ENCODE measurements at places on chromosomes 16 and 17. TPM values are rescaled to one million over a fixed set of nuclear protein-coding genes. Genes with fewer than 3 reads are reported as not detected.

GRCh38 chr16:66858740-66859396 lies 14.7 kb downstream of the CA7 start:
- peak; percentile 70 for DNase-seq

DNA sequence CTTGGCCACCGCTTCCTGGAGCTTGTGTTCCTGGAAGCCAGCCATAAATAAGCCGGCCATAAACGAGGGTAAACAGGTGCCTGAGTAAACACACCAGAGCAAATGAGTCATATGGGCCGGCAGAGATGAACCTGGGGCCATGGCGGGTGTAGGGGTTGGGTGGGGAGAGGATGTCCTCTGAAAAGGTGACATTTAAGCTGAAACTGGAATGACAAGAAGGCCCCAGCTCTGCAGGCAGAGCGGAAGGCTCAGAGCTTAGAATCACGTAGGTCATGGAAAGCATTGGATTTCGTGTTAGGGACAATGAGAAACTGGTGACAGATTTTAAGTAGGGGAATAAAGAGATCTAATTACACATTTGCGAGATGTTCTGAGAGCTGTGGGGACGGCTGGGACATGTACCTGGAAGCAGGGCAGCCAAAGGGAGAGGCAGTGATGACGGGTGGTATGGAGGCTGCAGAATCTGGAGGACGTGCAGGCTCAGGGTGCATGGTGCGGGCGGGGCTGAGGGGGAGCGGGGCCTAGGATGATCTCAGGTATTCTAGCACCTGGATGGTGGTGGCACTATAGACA lies 8.1 kb upstream of the DNASE1 start:
- peak; percentile 63 for DNase-seq

GRCh38 chr17:79991924-79992648 lies 43.6 kb downstream of the TBC1D16 start:
- no peak for DNase-seq

DNA sequence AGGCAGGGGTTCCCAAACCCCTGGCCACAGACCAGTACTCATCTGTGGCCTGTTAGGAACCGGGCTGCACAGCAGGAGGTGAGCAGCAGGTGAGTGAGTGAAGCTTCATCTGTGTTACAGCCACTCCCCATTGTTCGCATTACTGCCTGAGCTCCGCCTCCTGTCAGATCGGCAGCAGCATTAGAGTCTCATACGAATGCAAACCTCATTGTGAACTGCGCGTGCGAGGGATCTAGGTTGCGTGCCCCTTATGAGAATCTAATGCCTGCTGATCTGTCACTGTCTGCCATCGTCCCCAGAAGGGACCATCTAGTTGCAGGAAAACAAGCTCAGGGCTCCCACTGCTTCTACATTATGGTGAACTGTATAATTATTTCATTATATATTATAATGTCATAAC lies 25.1 kb upstream of the RMI2 start:
- DNase-seq: no peak

DNA sequence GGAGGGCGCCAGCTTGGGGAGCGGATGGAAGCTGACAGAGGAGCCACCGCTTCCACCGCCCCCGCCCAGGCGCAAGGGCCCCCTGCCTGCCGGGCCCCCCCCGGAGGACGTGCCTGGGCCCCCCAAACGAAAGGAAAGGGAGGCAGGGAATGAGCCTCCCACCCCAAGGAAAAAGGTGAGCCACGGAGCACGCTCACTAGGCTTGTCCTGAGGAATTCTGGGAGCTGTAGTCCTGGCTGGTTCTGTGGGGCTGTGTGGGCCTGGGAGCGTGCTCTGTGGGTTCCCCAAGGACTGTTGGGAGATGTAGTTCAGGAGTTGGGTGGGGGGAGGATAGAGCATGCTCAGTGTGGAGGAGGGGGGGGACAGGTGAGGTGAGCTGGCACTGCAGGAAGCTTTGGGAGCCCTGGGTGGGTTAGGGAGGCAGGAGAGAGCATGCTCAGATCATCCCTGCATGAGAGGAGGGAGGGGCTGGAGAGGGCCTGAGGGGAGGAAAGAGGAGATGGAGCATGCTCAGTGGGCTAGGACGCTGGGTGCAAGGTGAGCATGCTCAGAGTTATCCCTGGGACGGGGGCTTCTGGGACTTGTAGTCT lies 4.5 kb downstream of the FBXL19 start:
- peak; percentile 21 for DNase-seq

DNA sequence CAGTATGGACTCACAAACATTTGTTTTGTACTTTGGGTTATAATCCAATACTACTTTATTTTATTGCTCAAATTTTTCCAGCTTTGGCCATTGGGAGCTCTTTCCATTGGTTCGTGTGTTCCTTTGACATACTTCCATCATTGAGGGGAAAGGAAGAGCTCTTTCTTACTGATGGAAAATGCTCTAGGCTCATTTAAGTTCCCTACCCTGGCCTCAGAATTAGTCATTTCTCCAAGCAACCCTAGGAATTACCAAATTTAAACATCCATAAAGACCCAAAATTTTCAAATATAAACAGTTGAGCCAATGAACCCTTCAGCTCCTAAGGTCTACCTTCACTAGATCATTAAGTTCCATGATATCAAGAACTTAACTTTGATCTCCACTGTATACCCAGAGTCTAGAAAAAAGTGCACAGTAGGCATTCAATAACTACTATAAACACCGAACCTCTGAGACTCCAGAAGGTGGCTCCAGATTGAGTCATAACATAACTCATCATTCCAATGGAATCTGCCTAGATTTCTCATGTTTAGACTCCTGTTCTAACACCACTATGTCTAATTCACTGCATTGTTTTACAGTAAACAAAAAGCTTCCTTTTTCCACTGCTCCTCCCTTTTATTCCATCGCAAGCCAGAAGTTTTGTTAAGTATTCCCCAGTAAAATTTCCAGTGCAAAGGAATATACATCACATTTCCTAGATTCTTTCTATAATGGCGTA lies 39.0 kb downstream of the SMURF2 start:
- peak; percentile 89 for DNase-seq

DNA sequence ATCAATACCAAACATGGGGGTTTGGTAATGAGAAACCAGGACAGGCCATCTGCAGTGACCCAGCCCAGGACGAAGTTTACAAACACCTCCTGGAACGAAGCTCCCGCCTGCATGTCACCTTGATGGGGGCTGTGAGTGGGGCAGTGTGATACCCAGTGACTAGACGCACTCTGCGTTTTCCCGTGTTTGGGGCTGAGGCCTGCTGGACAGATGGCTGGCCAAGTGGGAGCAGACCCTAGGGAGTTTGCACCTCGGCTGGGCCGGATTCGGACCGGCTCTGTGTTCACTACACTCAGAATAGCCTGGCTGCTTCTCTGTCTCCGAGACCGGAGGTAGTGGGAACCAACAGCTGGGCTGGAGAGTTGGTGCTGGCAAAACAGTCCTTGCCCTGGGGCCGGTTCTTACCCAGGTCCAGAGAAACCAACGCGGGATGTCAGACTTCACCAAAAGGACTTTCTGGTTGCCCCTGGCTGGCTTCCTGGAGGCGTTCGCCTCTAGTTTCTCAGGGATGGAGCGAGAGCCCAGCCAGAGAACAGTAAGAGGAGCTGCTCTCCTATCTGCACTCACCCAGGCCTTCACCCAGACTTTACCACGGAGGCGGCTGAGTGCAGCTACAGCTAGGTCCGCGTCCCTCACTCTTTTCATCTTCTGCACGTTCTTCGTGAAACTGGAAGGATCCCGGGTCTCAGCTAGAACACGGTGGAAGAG lies 20.4 kb downstream of the CARHSP1 start:
- DNase-seq: no peak

DNA sequence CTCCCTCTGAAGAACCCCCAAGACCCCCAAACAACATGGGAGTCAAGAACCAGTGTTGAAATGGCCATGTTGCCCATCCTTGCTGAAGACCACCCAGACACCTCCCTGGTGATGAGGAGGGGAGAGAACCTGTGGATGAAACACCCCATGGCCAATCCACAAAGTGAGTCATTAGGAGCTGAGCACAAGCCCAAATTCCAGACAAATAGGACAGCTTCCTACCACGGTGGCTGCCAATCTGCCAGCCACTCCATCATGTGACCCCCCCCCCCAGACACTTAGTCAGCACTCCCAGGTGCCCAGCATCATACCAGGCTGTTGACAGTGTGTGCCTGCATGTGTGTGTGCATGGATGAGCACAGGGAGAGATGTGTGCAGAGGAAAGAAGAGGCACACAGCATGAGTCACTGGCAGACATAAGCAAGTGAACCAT lies 26.4 kb upstream of the RPL38 start:
- DNase-seq: no peak

GRCh38 chr17:79104898-79105600 lies 30.4 kb downstream of the ENGASE start:
- DNase-seq: no peak

- no peak for DNase-seq
Measured at GRCh38 chr17:77783991-77784820, 174.3 kb upstream of the TNRC6C start.

GRCh38 chr16:27514806-27515205 lies 34.9 kb downstream of the GTF3C1 start:
- no peak for DNase-seq

DNA sequence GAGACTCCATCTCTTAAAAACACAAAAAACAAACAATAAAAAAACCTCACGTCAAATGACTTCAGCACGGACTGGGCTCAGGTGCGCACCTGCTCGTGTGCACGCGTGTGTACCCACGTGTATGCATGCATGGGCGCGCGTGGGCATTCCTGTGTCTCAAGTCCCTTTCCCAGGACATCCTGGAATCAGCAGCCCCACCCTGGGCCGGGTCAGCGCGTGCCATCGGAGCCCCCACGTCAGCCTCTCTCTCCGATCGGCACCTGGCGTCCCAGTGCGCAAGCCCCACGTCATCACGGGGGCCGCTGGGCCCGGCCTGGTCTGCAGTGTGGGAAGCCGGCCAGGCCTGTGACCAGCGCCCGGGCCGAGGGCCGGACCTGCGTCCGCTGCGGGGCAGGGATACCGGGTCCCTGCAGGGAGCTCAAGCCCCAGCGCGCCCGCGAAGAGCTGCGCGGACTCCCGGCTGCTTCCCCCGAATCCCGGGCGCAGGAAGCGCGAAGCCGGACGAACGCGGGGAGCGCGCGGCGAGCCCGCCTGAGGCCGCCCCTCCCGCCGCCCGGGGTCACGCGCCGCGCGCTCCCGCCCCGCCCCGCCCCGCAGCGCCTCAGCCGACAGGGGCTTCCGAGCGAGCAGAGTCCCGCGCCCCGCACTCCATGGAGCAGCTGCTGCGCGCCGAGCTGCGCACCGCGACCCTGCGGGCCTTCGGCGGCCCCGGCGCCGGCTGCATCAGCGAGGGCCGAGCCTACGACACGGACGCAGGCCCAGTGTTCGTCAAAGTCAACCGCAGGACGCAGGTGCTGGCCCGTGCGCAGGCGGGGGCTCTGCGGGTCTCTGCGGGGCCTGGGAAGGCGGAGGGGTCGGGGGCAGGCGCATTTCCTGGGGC lies at the start of gene FN3K:
FN3K (plus strand) TSS at position 629 of the 880 bp plus-strand sequence; CDS start at position 651, 22 bp downstream.
- DNase-seq: peak; percentile 69

DNA sequence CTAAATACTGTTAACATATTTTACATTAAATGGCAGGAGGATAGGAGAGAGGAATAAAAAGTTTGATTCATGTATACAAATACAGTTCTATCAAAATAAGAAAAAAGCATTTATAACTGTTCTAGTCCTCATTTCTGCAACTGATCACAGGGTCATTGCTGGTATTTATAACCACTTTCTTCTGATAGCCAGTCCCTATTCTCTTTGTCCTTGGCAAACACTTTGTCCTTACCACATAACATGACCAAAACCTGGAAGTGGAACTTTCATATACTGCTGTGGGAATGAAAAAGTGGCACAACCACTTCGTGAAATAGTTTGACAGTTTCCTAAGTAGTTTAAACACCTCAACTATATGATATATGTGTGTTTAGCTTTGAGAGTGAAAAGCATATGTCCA lies 83.3 kb downstream of the CDRT15 start:
- no peak for DNase-seq

GRCh38 chr17:79298799-79299198 lies 224.2 kb downstream of the ENGASE start:
- no peak for DNase-seq

GRCh38 chr16:66426112-66427035 lies 721 bp upstream of the BEAN1 start:
- DNase-seq: peak; percentile 22

DNA sequence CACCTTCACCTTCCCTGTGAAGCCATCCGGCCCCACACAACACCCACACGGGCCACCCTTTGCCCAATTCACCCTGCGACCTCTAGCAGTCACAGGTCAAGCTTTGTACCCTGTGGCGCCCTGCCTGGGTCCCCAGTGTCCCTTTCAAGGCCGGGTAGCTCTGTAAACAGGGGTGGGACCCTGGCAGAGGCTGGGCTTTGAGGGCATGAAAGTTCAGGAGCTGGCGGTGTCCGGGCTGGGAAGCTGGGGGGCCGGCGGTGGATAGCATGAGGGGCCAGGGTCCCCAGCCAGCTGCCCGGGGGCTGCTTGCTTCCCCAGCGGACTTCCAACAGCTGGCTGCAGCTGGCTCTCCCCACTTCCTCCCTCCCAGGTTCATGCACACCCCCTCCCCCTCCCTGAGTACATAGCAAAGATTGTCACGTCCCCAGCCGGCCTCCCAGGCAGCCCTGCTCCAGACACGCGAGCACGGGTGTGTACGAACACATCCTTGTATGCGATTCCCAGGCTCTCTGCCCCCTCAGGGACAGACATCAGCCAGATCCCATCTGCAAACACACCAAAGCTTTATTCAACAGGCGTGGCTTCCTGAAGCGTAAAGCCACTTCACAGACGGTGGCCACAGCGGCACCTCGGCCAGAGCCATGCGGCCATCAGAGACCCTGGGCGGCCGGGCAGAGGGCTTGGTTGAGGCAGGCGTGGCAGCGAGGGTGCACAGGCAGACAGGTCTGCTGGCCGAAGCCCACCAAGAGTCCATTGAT lies 8.2 kb downstream of the NTHL1 start:
- no peak for DNase-seq

- DNase-seq: no peak
Measured at GRCh38 chr17:76840443-76840767, 27.8 kb upstream of the MGAT5B start.

GRCh38 chr17:74380086-74380958 lies 13.0 kb downstream of the GPR142 start:
- DNase-seq: no peak

DNA sequence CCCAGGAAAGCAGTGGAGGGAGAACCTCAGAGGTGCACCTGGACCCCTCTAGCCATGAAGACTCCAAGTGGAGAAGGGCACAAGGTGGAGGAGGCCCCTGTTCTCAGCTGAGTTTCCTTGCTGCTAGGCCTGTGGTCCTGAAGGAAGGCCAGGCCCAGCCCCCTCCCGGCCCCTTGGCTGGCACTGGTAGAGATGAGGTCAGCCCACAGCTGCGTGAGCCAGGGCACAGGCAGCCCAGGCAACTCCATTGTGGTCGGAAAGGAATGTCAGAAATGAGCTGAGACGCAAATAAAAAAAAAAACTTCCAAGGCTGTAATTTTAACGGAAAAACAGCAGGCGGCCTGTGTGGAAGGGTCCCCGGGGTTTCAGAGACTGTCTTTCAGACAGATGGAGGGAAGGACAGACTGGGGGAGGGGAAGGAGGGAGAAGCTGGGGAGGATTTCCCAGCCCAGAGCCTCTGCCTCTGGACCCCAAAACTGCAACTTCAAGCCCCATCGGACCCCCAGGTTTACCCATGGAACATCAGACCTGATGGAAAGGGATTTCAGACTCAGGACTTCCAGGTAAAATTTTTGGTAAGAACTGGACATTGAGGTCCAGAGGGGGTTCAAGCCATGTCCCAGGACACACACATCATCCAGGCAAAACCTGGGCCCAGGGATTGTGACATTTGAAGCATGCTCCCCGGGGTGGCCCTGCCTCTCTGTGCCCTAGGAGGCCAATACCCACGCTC lies 25.6 kb upstream of the MRPS23 start:
- peak; percentile 47 for DNase-seq

Gene APOBR
- total RNA-seq: not detected

Gene PLLP
- total RNA-seq: 4.2 TPM

Gene TOX3
- total RNA-seq: not detected

Gene SPEM2
- not detected for total RNA-seq

Gene MT1G
- not detected for total RNA-seq

Gene C16orf74
- 9.6 TPM for total RNA-seq

Gene CDR2L
- 10.2 TPM for total RNA-seq

Gene GFAP
- total RNA-seq: 0.13 TPM
